ENCODE measurements at places on chromosomes 2 and 18.
A peak's percentile ranks its signal among the peaks of the same experiment; 100 is the strongest.

GRCh38 chr18:79597831-79598632 is 81.6 kb upstream of the CTDP1 start:
- DNase-seq = no peak

- no peak for DNase-seq
Observed at GRCh38 chr18:24540896-24541295, 80.5 kb downstream of the HRH4 start.

GRCh38 chr2:154591294-154591820 is 107.1 kb upstream of the KCNJ3 start:
- no peak for DNase-seq

DNA sequence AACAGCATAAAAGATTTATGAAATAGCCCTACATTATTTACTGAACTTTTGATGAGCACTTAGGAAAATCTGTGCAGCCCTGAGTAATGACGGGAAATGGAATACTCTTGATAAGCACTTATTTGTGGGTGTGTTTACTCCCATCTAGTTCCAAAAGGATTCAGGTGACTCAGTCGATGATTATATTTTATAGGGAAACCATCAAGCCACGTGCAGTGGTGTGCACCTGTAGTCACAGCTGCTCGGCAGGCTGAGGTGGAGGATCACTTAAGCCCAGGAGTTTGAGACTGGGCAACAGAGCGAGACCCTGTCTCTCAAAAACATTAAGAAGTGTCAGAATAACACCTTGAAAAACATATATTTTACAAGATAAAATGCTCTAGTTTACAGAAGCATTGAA is 91.9 kb downstream of the CABYR start:
- no peak for DNase-seq

GRCh38 chr2:150572194-150572766 is 84.8 kb upstream of the RND3 start:
- no peak for DNase-seq

GRCh38 chr2:125169764-125170146 is 1144.7 kb downstream of the CNTNAP5 start:
- DNase-seq = no peak

DNA sequence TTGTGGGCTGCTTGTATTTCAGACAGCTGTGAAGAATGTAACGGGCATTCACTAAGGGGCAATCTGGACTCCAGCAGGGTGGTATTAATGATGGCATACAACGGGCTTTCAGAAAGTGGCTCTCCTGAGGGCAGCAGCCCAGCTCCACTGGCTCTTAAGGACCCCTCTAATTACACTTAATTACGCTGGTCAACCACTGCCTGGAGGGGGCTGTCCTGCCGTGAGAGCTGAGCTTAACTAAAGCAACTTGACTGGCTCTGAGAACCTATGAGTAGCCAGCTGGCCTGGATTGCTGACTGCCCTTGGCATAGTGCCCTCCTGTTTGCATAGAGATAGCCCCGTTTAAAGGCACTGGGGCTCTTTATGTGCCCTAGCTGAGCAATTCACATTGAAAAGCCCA is 3.8 kb downstream of the LIPG start:
- DNase-seq = no peak

DNA sequence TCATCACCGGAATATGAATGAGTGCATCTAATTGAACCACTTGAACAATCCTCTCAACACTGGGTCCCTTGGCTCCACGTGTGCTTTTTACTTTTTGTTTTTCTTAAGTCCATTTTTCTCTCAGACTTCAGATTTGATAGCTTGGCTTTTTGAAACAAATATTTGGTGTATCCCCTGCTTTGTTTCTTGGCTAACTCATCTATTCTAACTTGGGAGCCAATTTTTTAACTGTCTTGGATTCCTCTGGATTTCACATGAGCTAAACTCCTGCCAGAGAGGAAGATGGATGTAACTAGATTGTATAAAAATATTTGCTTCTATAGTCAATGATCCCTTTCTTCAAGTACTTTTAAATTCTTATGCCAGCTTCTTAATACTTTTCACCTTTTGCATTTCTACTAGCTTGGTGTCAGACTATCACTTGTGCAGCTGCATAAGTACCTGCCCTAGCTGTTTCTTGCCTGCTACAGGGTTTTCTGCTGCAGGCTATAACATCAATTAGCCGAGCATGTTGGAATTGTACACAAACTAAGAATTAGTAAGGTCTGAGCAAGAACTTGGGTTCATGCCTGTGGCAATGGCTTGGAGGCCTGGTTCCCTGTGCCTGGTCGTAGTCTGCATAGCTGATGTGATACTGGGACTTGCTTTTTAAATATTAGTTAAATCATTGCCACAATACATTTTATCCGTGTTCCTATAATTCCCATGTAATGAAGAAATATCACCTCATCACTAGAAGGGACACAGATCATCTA is 281.5 kb downstream of the EN1 start:
- no peak for DNase-seq

- no peak for DNase-seq
Observed at GRCh38 chr2:100780203-100781008, 39.5 kb upstream of the NPAS2 start.

DNA sequence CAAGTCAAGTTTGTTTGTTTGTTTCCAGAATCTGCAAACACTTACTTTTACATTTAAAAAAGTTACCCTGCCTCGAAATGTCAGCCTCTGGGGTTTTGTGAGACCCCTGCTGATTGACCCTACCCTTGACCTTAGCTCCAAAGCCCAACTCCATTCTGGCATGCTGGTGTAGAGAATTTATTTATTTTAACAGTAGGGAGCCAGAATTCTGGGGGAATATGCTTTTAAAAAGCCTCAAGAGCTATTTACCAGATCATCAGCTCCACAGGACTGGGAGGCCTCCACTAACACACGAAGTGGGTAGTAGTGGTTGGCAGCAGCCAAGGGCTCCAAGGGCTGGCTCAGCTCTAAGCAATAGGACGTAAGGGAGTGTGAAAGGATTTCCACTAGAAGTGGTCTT is 23.2 kb upstream of the GREB1L start:
- no peak for DNase-seq

DNA sequence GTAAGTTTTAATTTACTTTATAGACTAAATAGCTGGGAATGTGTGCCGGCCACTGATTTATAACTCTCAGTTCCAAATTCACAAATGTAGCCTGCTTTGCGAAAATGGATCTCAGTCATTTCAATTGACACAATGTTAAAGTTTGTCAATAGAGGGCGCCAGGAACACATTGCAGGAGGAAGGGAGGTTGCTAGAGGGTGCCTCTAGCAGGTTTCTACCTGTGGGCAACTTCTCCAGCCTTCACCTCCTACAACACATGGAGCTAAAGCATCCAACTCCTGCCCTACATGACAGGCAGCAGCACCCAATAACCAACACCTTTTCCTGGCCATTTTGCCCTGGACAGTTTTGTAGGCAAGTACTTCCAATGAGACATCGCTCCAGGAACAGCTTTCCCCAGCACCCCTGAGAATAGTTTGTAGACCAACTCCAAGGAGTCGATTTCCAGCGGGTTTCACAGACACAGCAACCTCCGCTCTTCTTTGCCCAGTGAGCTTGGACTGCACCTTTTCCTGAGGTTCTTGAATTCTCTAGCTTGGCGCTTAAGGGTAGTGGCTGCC is 784.8 kb upstream of the CDH2 start:
- no peak for DNase-seq

DNA sequence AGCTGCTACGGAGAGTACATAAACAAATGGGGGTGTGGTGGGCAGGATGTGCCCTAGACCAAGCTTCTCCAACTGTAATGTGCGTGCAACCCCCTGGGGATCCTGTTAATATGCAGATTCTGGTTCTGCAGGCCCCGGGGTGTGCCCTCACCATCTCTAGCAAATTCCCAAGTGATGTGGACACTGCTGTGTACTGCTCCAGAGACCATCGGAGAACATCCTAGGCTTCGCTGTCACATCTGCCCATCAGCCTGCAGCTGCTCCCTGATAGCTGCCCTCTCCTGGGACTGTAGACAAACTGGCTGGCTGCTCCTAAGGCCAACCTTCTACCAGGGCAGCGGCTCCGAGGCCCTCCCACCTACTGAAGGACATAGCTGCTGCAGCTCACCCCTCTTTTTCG is 3.2 kb downstream of the HS1BP3 start:
- no peak for DNase-seq

DNA sequence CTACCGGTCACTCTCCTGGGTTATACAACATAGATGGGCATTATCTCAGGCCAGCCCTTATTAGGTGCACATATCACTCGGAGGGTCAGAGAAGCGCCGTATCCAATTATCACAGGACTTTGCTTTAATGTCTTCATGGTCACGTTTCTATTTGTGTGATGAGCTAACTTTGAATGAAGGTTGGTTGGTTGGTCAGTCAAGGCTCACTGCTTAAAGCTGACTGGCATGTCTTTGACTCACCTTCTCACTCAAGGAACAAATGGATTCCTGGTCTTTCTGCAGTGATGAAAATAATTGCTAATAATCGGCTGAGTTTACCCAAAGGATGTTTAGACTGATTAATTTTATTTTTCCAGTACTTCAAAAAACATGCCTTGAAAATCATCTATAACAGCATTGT is 39.7 kb downstream of the COLEC12 start:
- no peak for DNase-seq

DNA sequence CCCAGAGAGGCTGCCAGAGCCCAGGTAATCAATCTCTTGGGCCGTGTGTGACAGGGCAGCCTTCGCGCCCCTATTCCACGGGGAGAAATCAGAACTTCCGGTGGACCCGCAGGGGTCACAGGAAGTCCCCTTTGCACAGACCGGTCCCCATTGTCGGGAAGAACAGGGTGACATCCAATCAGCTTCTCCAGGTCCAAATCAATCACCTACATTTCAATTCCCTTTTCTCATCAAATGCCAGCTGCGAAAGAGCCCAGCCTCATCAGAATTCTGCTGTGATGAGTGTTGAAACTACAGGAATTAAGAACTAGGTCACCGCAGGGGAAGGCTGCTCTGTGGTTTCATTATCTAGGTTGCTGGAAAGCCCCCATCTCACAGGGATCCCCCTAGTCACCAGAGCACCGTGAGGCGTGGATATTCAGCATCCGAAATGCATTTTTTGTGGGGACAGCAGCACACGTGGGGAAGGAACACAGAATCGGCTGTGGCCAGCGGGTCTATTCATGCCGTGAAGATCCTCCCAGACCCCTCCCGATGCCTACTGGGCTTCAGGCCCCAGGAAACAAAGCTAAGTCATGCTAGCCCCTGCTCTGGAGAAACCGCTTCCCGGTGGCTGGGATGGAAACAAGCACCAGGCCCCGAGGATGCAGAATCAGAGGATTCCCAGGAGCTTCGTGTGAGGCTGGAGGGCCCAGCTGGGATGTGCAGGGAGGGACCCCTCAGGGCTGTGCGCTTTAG is 193.7 kb upstream of the ID2 start:
- DNase-seq = peak; percentile 73

DNA sequence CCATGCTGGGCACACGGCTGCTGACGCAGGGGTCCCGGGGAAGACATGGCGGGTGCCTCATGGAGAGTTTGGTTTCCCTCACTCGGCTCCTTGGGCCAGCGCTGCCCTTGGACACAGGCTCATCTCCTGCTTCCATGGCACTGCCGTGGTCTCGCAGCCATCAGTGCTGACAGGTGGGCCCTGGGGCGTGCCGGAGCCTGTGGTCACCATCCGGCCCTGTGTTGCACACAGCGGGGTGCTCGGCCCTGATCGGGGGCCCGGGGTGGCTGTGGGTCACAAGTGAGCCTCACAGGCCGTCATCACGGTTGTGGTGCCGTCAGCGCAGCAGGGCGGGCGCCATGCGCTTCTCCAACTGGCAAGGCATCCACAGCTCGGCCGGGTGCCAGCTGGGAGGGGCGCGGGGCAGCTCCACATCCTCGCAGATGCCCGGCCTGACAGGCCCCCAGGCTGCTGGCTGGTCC is 582 bp downstream of the RTP5 start:
- no peak for DNase-seq

- no peak for DNase-seq
Observed at GRCh38 chr2:235936493-235936892, 231.7 kb downstream of the GBX2 start.

DNA sequence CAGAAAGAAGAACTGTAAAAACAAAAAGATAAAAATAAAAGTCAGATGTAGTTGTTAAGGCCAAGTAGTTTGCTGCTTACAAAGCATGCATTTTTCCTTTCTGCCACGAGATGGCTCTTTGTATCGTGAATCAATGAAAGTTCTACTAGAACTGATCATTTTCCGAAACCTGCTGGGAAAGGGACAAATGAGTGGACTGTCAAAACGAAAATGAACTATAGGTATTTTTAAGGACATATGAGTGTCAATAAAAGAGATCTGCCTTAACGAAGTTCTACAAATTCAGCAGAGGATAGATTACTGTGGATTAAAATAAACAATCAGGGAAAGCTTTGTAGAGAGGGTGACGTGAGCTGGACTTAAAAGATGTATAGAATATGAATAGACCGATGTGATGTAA is 15.0 kb upstream of the ELOA2 start:
- no peak for DNase-seq

DNA sequence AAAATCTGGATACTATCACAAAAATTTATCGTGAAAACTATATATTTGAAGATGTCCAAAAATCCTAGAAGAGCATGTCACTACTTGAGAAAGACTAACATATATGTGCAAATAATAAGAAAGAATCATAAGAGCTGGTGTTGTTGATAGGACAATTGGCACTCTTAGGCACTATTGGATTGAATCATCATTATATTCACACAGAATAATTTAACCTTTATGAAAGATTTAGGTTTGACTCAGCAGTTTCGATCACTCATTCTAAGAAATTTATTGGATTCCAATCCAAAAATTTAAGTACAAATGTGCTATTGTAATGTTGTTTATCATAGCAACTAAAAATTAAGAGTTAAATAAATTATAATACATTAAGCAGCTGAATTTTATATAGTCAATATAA is 503.6 kb downstream of the SPAG16 start:
- no peak for DNase-seq

GRCh38 chr2:84394628-84395027 is 64.5 kb downstream of the SUCLG1 start:
- DNase-seq = no peak

DNA sequence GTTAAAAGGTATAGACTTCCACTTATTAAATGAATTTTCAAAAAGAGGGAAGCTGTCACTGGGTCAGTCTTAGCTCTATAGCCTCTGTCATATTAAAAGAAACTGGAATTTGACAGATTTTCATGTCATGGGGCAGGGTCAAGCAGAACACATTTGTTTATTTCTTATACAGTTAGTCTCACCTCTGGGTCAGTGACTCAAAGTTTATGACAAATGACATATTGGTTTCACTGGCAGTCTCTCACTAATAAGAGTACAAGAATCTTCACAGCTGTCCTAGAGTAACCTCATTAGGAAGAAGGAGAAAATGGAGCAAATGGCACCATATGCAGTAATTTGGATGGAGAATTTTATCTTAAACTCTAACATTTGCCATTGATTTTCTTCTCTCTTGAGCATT is 63.2 kb downstream of the MBD2 start:
- DNase-seq = no peak

GRCh38 chr18:9101730-9102507 is 580 bp upstream of the NDUFV2 start:
- DNase-seq = no peak

- DNase-seq = no peak
Observed at GRCh38 chr2:214587442-214587841, 176.6 kb downstream of the VWC2L start.
